Activated naive CD4-positive, alpha-beta T cell treated with Interleukin-2 at 50 U/mL for 16 hours (primary cell): ENCODE measurements at places on chromosomes 2 and 18.

DNA sequence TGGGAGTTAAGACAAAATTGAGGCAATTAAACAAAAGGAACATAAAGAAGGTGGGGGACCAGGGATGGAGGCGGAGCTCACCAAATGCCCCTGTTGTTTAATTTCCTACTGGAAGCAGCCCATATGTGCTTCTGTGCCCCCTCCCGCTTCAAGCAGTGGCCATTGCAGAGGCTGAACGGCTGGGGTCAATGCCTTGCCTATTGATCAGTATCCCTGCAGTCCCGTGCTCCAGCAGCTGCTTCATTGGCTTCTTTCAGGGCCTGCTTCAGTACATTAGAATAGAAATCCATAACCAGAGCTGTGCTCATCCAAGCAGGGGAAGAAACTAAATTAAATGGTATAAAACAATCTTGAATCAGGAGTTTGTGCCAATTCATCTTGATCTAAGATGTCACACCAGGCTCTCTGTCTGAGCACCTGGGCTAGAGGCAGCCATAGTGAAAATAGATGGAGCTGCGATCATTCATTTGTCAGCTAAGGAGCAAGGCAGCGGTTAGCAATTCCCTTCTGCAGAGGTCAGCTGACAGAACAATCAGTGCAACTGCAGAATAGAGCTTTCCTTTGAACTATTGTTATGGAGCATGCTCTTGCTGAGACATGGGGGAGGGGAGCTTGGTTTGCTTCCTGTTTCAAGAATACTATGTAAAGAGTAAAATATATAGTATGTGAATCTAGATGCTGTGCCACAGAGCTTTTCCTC, 222.4 kb downstream of the WDR7 start:
- no peak for DNase-seq

DNA sequence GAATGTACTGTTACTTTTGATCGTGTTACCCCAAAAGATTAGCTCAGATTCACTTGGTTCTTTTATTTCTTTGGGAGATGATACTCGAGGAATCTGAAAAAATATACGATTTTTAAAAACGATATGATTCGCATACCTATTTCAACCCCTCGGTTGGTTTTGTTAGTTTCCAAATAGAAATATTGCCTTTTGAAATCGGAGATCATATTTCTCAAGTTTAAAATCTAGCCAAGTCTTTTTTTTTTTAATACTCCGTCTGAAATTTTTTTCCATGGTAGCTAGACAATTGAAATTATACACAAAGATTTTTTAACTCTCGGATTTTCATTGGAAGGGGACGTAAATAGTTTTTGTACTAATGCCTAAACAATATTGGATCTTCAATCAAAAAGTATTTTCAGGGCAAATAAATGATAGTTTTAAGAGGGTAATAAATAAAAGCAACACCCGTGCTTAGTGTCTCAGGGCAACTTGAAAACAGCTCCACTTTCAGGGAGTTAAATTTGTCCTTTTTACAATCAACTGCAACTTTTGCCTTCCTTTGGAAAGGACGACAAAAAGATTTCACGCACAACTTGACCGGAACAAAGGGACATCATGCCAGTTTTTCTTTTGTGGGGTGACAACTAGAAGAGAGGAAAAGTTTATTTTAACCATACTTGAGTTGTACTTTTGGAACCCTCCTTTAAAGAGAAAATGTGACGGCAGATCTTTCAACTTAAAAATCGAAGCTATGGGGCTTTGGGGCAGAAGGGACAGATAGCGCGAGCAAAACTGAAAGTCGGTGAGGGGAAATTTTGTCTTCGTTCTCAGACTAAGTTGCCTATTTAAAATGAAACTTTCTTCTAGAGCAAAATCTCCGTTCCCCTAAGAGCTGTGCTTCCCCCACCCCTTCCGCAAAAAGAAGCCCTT, 5.8 kb upstream of the ONECUT2 start:
- no peak for DNase-seq

GRCh38 chr2:70431716-70432347, 121.8 kb downstream of the TGFA start:
- DNase-seq: no peak

DNA sequence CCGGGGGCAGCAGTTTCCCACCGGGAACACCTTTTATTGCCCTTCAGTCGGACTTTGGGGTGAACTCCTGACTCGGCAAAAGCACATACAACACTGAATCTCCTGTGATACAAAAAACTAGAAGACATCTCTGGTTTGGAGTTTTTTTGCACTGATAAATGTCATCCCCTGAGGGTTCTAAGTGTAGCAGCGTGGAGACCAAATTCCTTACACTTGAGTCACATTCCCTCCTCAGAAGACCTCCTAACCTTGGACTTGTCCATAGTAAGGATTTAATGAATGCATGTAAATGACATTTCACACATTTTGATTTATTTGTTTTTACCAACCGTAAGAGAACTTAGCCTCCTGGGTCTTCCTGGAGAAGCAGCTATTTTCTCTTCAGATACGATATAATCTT, 54.0 kb upstream of the GPR45 start:
- no peak for DNase-seq

DNA sequence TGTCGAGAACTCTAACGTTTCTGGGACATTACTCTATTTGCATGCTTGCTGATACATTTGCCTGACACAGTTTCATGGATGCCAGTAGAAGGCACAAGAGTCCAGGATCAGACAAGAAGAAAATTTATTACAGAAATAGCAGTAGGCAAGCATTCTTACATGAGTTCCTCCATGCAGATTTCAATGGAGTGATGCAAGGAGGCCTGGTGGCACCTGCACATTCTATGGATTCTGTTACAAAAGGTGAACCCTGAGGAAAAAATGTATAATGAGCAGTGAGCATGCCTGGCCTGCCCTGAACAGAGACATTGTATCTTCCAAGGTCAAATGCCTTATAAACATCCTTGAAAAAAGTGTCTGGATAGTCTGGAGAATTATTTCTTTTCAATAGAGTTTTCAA, 142.9 kb downstream of the DSEL start:
- DNase-seq: no peak

GRCh38 chr18:3451989-3452749, 2.2 kb downstream of the TGIF1 start:
- peak; percentile 46 for DNase-seq

DNA sequence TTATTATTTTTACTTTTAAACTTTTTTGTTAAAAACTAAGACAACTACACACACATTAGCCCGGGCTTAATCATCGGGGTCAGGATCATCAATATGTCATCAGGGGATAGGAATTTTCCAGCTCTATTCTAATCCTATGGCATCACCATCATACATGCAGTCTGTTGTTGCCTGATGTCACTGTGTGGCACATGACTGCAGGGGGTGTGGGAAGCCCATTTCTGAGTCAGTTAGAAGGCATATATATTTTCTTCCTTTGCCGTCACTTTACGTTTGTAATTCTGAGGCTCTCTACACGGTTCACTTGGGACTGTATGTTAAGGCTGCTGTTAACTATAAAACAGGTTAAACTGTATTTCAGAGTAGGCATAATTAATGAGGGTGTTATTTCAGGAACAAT, 144.4 kb upstream of the ITGA6 start:
- DNase-seq: no peak

DNA sequence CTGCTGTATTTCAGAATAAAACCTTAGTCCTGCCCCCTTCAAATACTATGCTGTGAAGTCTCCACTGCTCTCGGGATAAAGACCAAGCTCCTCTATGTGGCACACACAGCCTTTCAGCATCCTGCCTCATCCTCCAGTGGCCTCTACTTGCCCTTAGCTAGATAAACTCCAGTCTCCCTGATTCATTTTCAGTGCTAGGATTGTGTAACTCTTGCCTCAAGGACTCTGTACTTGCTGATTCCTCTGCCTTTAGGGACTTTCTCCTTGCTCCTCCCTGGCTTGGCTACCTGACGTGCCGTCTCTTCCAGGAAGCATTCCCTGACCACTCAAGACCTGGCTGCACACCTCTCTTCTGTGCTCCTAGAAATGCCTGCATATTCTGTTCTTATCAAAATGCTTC, 416.7 kb downstream of the MTX2 start:
- DNase-seq: no peak

GRCh38 chr18:46915800-46916550, 1.3 kb downstream of the PIAS2 start:
- DNase-seq: no peak

GRCh38 chr2:230018153-230018552, 50.6 kb downstream of the SLC16A14 start:
- no peak for DNase-seq

DNA sequence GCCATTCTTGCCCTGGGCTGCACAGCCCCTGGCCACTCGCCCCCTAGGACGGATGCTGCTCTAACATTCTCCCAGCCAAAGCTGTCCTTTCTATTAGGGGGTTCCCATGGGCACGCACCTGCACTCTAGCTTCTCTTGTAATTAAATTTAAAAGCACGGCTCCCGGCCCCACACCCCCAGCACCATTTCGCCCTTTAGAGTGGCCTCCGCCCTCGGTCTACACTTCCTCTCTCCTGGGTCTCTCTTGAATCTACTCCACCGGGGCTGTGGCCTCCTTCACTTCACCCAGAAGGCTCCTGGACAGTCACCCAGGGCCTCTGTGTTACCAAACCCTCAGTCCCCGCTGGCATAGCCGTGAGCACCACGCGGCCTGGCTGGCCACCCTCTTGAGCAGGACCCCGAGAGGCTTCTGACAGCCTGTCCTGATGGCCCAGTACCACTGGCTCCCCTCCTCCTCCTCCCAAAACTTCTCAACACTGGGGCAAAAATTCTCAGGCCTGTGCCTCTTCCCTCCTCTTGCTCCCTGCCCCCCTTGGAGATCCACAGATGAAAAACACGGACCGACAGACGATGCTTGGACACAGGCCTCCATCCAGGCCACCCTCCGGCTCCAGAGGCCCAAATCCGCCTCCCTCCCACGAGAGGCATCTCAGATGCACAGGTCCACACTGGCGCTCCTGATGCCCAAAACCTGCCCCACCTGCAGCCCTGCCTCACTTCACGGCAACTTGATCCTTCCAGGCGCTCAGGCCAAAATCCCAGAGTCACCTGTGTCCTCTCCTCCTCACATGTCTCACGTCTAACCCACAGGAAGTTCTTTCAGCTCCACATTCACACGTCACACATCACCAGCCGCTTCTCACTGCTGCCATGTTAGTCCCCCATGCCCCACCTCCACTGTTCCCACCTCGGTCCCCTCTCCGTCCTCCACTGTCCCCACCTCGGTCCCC, 6.9 kb upstream of the RAB17 start:
- no peak for DNase-seq

DNA sequence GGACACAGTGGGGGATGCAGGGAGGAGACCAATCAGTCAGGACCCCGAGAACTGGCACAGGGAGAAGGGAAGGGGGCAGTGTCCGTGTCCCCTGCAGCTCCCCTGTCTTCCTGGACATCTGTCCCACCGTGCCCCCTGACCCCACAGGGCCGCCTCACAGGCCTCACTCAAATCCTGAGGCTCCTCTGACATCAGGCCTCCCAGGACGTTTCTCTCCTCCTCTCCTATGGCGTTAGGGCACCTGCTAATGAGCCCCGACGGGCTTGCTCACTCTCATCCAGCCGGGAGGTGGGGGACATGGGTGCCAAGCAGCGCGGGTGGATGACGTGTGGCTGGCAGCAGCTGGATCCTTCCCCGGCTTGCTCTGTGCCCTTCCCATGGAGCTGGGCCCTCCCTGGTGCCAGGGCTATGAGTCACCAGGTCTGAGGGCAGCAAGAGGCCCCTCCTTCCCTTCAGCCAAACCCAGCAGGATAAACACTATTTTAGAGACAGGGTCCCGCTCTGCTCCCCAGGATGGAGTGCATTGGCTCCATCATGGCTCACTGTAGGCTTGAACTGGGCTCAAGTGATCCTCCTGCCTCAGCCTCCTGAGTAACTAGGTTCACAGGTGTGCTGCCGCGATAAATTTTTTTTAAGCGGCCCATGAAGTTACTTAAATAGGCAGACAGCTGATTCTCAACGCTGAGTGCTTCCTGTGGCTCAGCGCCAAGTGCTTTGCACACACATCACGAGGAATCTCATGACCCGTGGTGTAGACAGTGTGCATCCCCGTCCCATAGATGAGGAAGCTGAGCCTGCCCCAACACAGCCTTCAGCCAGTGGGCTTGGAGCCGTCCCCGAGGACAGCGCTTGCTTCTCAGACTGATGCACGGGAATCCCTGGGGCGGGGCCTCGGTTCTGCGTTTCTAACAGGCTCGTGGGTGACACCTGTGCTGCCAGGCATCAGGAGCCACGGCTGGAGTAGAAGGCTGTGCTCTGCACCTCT, 64.5 kb upstream of the HDAC4 start:
- no peak for DNase-seq

- no peak for DNase-seq
These were observed 12.3 kb upstream of the MEP1B start for GRCh38 chr18:32177530-32177929.

DNA sequence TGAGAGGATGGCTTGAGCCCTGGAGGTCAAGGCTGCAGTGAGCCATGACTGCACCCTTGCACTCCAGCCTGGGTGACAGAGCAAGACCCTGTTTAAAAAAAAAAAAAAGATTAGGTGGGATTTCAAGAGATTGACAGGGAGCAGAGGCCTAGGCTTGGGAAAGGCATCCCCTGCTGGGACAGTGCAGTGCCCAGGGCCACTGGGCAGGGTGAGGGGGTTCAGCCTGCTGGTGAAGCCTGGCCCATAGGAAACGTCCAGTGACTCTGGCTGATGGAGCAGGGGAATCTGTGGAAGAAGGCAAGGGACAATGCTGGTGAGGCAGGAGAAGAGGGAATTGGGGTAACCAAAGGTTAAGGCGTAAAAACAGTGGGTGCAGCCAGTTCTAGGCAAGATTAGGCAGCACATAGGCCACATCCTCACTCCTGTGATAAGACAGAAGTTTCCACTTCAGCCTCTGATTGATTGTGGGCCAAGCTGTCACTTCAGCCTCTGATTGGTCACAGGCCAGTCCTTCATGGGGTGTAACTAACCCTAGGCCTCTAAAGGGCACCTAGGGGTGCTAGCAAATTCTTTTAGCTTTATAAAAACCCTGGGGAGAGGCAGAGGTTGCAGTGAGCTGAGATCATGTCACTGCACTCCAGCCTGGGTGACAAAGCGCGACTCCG, 128.6 kb downstream of the MSH2 start:
- DNase-seq: no peak

DNA sequence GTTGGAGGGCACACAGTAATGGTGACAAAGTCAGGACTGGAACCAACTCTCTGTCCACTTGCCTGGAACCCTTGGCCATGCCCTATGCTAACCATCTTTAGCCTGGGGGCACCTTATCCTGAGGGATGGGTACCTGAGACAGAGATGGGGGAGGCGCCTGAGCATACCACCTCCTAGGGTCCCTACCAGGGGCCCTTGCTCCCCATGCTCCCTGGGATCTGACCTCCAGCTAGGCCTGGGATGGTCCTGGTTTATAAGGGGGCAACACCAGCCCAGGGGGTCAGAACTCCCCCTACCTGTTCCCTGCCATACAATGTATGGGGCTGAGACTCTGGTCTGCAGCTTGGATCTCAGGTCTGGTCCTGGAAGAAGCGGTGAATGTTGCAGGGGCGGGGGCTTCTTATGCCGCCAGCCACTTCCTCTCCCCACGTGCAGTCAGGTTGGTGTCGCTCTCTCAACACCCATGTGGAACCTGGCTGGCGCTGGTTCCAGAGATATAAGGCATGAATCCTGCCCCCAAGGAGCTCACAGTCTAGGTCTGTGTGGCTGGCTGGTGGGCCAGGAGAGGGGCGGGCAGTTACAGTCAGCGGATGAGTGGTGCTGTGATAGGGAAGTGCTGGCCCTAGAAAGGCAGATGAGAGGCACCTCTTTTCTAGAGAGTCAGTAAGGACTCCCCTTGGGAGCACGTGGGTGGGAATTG, 3.8 kb upstream of the TOGARAM2 start:
- no peak for DNase-seq
